ENCODE measurements at places on chromosomes 6 and 20.

DNA sequence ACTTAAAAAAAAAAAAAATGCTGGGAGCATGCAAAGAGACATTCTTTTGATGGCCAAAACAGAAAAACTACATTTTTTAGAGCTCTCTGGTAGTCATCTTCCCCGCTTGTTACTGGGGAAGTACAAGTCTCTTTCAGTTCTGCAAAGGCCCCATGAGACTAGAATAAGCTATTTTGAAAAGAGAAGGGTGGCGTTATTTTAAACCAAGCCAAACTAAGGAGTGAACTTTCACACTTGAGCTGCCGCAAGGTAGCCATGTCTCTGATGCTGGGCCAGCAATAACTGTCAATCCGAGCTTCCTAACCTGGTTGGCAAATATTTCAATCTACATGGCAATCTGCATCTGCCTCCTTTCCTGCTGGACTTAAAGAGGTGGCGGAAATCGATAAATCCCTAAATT lies 96.7 kb downstream of the L3MBTL3 start:
- no peak for DNase-seq

DNA sequence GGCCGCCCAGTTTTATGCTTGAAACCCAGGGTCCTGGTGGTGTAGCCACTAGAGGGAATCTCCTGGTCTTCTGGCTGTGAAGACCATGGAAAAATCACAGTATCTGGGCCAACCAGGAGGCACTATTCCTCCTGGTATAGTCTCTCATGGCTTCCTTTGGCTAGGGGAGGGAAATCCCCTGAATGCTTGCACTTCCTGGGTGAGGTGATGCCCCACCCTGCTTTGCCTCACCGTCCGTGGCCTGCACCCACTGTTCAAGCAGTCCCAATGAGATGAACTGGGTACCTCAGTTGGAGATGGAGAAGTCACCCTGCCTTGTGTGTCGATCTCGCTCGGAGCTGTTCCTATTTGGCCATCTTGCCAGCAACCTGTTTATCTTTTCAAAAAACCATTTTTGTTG lies 10.1 kb upstream of the ZNF337 start:
- peak; percentile 21 for DNase-seq

DNA sequence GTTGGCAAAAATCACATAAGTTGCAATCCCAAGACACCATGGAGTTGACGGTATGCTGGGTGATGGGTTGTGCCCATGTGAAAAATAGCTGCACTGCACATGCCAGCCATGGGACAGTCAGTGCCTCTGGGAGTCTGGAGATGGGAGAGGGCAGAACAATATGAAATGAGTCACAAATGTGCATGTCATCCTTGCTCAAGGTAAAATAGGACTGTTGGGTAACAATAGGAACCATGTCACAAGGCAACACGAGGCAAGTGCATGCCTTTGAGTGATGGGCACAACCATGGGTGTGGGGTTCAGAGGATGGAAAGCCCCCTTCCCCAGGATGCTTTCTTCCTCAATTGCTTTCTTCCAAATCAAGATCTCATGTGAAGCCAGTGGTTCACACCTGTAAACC lies 70.5 kb upstream of the PIM1 start:
- DNase-seq, result no peak

DNA sequence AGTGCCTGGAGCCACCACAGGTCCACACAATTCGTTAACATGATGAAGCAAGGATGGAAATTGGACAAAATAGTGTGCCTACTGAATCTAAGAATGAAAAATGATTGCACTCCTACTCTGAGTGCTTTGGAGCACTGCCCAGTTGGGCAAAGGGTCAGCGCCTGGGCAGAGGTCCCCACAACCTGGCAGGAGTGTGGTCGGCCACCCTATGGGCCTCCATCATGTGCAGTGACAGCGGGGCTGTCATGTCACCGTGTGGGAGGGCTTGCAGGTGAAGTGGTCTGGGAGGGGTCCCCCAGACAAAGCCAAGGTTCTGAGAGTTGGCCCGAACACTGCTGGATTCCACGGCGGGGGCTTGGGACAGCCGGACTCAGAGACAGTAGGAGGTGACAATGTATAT lies 36.2 kb upstream of the CD93 start:
- DNase-seq, result no peak

GRCh38 chr6:132685009-132685408 lies 26.0 kb upstream of the TAAR1 start:
- no peak for DNase-seq

DNA sequence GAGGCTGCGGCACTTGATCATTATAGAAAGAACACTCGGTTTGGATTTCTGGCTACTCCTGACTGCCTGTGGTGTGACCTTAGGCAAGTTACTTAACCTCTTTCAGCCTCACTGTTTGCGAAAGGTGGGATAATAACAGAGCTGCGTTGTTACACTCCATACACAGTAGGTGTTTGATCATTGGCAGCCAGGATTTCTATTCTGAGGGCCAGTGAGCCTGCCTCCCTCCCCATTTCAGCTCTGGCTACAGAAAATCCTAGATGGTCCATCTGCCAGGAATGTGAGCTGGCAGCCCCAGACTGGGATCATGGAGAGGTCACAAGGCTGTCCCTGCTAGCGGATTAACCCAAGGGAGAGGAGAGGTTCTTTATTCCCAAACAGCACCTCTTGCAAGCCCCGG lies 2.7 kb downstream of the KCNB1 start:
- no peak for DNase-seq

Measured in A172 (cell line).